Activated CD4-positive, alpha-beta T cell treated with anti-CD3 and anti-CD28 coated beads, Interleukin-2, amount 10 ng/mL, durations not matched to agents 24 days and 14 days (primary cell): ENCODE measurements at places on chromosomes 6 and 20.

GRCh38 chr6:75135450-75135849, 70.4 kb downstream of the COL12A1 start:
- no peaks in the 10 kb centered on the region for H3K36me3 ChIP-seq
- H3K4me1 ChIP-seq, result no peaks in the 10 kb centered on the region
- H3K4me3 ChIP-seq, result no peak overlapping the region

- no peaks in the 10 kb centered on the region for H3K27me3 ChIP-seq
- peaks cover 45% of the 10 kb centered on the region for H3K36me3 ChIP-seq
- no peak overlapping the region for H3K4me3 ChIP-seq
- H3K27ac ChIP-seq, result no peak overlapping the region
- H3K4me1 ChIP-seq, result peaks cover 24% of the 10 kb centered on the region
Observed at GRCh38 chr6:36967301-36967700, 12.8 kb downstream of the PI16 start.

GRCh38 chr6:45959534-45960145, 56.0 kb downstream of the CLIC5 start:
- H3K4me3 ChIP-seq, result no peak overlapping the region
- H3K4me1 ChIP-seq, result no peaks in the 10 kb centered on the region
- peaks cover 6% of the 10 kb centered on the region for H3K27me3 ChIP-seq
- H3K36me3 ChIP-seq, result no peaks in the 10 kb centered on the region
- DNase-seq, result no peak

DNA sequence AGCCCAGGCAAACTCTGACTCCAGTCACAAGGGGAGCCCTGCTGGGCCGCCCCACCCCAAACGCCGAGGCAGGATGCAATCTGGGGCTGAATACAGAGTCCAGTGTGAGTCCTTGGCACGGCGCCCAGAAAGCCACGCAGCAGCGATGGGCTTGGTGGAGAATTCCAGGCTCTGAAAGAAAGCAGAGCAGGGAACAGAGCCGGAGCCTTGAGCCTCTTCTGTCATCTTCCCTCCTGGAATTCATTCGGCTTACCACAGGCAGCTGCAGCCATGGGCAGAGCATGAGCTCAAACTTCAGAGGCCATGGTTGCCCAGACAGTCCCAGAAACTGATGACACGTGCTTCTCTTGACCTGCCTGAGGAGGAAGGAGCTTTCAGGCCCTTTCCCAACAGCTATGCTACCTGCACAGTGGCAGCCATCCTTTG, 441.1 kb upstream of the JARID2 start:
- H3K4me3 ChIP-seq, result no peak overlapping the region
- H3K36me3 ChIP-seq, result peaks cover 2% of the 10 kb centered on the region
- no peaks in the 10 kb centered on the region for H3K27me3 ChIP-seq
- DNase-seq, result no peak

DNA sequence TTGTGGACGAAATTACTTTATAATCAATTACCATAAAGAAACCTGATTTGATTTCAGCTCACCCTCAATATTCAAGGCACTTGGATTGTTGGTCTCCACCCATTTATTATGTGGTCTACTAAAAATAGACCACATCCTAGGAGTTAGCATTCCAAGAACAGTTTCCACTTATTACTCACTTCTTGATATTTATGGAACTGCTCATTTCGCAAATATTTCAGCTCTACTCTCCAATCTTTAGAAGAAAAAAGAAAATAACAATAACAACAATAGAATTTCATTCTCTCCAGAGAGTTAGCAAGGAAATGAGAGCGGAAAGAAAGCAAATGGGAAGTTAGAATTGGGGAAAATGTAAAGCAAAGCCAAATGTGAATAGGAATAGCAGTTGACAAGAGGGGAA, 26.2 kb upstream of the HDAC2 start:
- H3K36me3 ChIP-seq, result no peaks in the 10 kb centered on the region
- H3K4me1 ChIP-seq, result peaks cover 3% of the 10 kb centered on the region
- H3K4me3 ChIP-seq, result no peak overlapping the region
- peaks cover 27% of the 10 kb centered on the region for H3K27me3 ChIP-seq

DNA sequence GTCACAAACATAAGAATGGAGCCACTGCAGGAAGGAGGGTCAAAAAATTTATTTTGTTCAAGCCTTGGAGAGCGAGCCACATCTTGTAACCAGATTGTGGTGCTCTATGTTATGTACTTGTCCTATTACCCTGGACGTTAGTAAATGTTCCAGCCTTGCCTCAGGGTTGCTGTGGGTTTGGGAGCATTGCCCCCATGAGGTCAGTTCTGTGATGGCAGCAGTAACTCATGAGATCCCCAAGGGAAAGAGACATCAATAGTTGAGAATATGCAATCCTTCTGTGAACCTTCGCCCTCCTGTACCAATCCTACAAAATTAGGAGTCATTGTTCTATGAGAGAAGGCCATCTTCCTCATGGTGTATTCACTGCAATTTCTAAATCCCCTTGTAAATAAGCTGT, 16.4 kb upstream of the CFAP206 start:
- H3K27me3 ChIP-seq, result no peaks in the 10 kb centered on the region
- H3K4me3 ChIP-seq, result no peak overlapping the region
- no peaks in the 10 kb centered on the region for H3K36me3 ChIP-seq
- peak; percentile 54 for DNase-seq
- H3K4me1 ChIP-seq, result no peaks in the 10 kb centered on the region

DNA sequence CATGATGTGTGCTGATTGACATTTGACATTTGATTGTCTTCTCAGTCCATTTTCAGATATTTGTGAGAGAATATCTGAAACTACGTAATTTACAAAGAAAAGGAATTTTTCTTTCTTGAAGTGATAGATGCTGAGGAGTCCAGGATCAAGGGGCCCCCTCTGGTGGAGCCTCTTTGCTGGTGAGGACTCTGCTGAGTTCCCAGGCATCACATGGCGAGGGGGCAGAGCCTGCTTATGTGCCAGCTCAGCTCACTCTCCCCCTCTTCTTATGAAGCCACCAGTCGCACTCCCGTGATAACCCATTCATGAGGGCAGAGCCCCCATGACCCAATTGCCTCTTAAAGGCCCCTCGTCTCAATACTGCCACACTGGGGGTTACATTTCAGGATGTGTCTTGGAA, 91.3 kb downstream of the RPP40 start:
- no peak for DNase-seq
- no peaks in the 10 kb centered on the region for H3K27me3 ChIP-seq
- H3K4me1 ChIP-seq, result peaks cover 32% of the 10 kb centered on the region
- peaks cover 8% of the 10 kb centered on the region for H3K36me3 ChIP-seq
